ENCODE measurements at places on chromosomes 1 and 21. TPM values are rescaled to one million over a fixed set of nuclear protein-coding genes. Genes with fewer than 3 reads are reported as not detected.

Gene C4BPA
- total RNA-seq = not detected

DNA sequence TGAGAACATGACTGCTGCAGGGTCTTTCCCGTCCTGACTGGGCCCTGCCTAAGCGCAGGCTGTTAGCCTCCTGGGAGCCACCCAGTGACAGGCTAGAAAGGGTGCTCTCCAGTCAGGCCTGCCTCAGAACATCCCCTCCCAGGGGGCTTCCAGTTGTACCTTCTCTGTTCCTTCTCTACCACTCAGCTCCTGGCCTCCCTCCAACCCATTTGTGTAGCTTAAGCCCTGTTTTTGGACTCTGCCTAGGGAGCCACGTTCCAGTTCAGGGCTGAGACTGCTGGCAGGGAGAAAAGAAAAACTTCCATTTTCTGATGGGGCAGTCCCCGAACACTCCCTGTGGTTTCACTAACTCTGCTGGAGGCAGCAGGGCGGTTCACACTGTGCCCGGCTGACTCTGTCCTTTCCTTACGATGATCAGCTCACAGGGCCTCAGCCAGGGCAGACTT, 15.3 kb upstream of the POU3F1 start:
- no peak for DNase-seq

DNA sequence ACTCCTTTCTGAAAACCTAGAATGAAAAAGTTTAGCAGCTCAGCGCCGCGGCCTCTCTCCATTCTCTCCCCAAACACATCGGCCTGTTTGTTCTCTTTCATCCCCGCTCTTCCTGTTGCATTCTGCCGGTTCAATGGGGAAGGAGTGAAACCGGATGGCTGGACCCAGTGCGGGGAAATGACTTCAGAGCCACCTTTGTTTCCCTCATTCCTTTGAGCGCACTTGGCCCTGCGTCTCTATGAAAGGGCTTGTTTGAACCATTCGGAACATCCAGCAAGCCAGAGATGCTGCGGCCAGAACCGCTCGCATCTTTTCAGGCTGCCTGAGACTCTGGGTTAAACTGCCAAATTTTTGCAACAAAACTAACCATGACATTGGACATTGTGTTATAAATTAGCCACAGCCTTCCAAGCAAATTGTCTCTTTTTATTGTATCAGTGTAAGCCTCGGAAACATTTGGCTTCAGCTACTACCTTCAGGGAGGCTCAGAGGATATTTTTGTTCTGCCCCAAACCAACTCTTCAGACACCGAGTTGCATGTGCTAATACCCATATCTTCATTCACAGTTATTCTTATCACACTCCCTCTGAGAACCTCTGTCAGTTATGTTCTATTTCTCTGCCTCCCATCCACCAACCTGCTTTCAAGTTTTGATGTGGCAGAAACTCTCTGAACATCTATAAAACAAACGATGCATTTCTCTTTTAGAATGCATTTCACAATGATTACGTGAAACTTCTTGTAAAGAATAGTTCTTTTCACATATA, 5.1 kb upstream of the OLIG1 start:
- DNase-seq = peak; percentile 64

Gene ZMPSTE24
- total RNA-seq = 31.3 TPM
